CD8-positive, alpha-beta memory T cell (primary cell): ENCODE measurements at places on chromosomes 6 and 20. TPM values are rescaled to one million over a fixed set of nuclear protein-coding genes. Genes with fewer than 3 reads are reported as not detected.

The SAMD5 gene
- not detected for polyA plus RNA-seq

The SIRPB2 gene
- polyA plus RNA-seq = not detected

The CNBD2 gene
- polyA plus RNA-seq = 9.5 TPM

The ID4 gene
- not detected for polyA plus RNA-seq

DNA sequence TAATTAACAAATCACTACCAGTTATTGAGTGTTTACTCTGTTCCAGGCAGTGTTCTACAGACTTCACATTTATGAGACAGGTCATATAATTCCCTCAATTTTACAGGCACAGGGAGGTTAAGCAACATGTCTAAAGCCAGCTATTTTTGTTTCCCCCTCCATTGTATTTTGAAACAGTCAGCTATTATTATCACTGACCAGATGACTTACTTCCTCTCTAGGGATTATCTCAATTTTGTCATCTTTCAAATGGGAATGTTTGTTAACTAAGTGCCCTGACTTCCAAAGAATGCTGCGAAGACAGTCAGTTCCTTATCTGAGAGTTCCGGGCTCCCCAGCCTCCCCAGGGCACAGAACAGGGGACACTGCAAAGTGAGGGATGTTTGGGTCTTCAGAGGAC lies 5.6 kb upstream of the CNPY3 start:
- peaks cover 7% of the 10 kb centered on the region for H3K4me1 ChIP-seq
- H3K27me3 ChIP-seq = no peaks in the 10 kb centered on the region
- no peak for DNase-seq
- peak overlapping the region; percentile 4 for H3K27ac ChIP-seq
- no peak overlapping the region for H3K4me3 ChIP-seq

DNA sequence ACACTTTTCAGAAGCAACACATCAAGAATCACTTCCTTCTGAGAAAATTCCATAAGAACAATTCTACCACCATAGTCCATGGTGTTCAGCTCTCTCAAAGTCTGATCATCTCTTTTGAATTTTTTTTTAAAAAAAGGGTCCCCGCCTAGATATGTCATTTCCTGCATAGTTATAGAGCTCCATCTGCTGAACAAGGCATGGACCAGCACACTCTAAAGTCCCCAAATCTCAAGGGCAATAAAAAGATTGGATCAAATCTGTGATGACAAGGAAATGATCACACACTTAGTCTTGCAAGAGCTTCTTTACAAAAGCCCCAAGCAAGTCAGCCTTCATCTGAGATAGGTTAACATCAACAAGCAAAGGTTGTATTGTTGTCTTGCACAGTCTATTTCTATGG lies 100.7 kb upstream of the STMND1 start:
- no peaks in the 10 kb centered on the region for H3K36me3 ChIP-seq
- H3K4me1 ChIP-seq = no peaks in the 10 kb centered on the region
- H3K27me3 ChIP-seq = peaks cover 5% of the 10 kb centered on the region
- no peak for DNase-seq
- no peak overlapping the region for H3K27ac ChIP-seq

DNA sequence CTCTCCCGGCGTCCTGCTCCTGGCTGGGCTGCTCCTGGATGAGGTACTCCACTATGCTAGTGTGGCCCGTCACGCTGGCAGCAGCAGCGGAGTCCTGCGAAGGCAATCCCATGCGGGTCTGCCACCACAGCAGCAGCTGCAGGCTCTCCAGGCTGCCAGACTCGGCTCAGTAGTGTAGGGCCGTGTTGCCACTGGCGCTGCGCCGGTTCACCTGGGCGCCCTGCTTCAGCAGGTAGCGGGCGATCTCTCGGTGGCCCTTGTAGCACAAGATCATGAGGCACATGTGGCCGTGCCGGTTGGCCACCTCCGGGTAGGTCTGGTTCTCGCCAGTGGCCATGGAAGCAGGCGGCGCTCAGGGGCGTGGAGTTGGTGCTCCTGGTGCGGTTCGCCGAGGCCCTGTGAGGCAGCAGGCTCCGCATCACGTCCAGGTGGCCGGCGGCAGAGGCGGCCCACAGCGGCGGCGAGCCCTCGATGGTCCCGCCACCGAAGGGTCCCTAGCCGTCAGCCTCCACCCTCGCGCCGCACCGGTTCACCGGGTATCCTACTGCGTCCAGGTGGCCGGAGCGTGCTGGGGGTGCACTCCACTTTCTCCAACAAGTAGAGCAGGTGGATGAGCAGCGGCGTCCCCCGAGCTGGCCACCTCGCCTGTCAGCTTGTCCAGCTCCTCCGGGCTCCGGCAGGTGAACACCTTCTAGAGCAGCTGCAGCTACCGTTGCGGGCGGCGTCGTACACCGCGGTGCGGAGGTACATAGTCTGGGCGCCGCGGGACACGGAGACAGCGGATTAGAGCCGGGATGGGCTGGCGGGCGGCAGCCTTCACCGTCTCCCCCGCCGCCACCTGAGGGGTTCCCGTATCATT lies 19.8 kb downstream of the RFPL4B start:
- no peak overlapping the region for H3K27ac ChIP-seq
- H3K36me3 ChIP-seq = no peaks in the 10 kb centered on the region
- no peaks in the 10 kb centered on the region for H3K27me3 ChIP-seq
- no peaks in the 10 kb centered on the region for H3K4me1 ChIP-seq
- DNase-seq = no peak
- H3K4me3 ChIP-seq = no peak overlapping the region

- no peaks in the 10 kb centered on the region for H3K4me1 ChIP-seq
- no peaks in the 10 kb centered on the region for H3K27me3 ChIP-seq
- H3K27ac ChIP-seq = no peak overlapping the region
- no peak for DNase-seq
- no peaks in the 10 kb centered on the region for H3K36me3 ChIP-seq
- no peak overlapping the region for H3K4me3 ChIP-seq
These were observed 93.2 kb upstream of the MAN1A1 start for GRCh38 chr6:119442776-119443184.

DNA sequence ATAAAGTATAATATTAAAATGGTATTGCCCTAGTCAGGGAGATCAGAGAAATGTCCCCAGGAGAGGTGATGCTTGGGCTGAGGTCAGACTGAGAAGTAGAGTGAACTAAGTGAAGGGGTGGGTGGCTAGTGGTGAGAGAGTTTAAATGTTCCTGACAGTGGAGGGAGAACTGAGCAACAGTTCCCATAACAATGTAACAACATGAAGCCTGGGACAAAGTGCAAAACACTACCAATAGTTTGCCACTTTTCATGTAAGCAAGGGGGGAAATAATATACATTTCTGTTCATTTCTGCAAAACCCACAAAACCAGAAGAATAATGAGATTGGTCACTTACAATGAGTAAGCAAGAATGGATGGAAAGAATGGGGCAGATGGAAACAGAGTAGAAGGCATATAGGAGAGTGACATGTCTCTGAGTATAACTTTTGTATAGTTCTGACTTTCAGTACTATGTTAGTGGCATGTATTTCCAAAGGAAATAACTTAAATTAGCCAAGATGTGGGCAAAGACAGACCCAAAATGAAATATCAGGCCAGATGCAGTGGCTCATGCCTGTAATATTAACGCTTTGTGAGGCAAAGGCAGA lies 13.3 kb upstream of the FAXC start:
- DNase-seq = no peak
- H3K4me3 ChIP-seq = no peak overlapping the region
- H3K4me1 ChIP-seq = no peaks in the 10 kb centered on the region
- no peak overlapping the region for H3K27ac ChIP-seq
- H3K36me3 ChIP-seq = no peaks in the 10 kb centered on the region

- peak; percentile 16 for DNase-seq
- no peaks in the 10 kb centered on the region for H3K27me3 ChIP-seq
- H3K4me1 ChIP-seq = no peaks in the 10 kb centered on the region
- no peak overlapping the region for H3K27ac ChIP-seq
- H3K36me3 ChIP-seq = peaks cover 21% of the 10 kb centered on the region
These were observed 12.8 kb downstream of the ESF1 start for GRCh38 chr20:13771853-13772453.

DNA sequence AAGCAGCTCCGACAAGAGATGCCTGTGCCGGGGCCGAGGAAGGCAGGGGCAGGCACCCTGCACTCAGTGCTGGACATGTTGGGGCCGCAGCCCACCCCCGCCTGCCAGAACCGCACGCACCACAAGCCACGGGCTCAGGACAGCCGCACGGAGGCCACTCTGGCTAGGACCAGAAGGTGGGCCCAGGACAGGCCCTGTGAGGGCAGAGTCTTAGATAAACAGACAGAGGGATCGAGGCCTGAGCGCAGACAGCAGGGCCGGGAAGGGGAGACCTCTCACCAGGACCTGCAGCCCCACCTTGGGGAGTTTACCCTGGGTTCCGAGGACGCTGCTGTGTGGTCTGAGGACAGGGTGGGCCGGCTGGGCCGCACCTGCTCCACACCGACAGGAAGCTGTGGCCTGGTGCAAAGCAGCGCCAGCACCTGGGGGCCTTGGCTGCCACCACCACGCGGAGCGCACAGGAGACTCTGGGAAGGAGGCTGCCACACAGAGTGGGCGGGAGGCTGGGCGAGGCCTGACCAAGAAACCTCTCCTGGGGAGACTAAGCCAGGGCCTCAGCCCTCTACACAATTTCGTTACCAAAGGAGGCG lies 32.0 kb downstream of the KCNQ2 start:
- H3K27ac ChIP-seq = no peak overlapping the region
- peaks cover 16% of the 10 kb centered on the region for H3K4me1 ChIP-seq
- H3K27me3 ChIP-seq = no peaks in the 10 kb centered on the region
- no peaks in the 10 kb centered on the region for H3K36me3 ChIP-seq

- H3K4me3 ChIP-seq = no peak overlapping the region
These were observed 61.6 kb upstream of the HS3ST5 start for GRCh38 chr6:114404339-114404955.

DNA sequence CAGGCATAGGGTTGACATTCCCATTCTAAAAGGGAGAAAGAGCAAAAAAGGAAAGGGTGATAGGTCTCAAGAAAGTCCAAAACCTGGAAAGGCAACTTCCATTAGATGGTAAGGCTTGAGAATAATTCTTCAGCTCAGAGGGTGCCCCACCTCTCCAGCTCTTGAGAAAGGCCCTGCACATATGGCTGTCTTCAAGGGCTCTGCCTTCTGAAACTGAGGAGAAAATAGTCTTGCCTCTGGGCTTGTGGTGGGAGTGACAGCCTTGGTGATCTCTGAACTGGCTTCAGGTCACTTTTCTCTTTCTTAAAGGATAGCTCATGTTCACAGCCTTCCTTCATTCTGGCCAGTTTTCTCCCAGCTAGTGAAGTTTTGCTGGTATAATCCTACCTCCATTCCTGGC lies 35.6 kb upstream of the NR2E1 start:
- no peak overlapping the region for H3K4me3 ChIP-seq
- no peaks in the 10 kb centered on the region for H3K36me3 ChIP-seq
- no peak overlapping the region for H3K27ac ChIP-seq
- no peaks in the 10 kb centered on the region for H3K4me1 ChIP-seq
- DNase-seq = no peak
- H3K27me3 ChIP-seq = peaks cover 20% of the 10 kb centered on the region

DNA sequence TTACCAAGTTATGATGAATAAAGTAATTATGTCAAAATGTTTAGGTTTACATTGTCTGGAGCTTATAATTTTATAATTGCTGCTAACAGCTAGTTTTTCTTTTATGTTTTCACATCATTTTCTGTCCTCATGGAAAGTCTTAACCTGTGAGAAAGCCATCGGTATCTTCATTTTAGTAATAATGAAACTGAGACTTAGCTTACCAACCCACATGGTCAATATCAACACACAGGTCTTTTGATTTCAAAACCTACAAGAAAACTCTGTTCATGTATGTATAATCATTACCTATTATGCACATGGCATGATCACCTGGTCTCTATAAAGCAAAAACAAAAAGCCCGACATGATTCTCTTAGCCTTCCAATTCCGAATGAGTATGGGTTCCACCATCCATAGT lies 61.9 kb downstream of the KCNQ5 start:
- DNase-seq = no peak
- no peaks in the 10 kb centered on the region for H3K27me3 ChIP-seq
- no peak overlapping the region for H3K27ac ChIP-seq
- no peak overlapping the region for H3K4me3 ChIP-seq

DNA sequence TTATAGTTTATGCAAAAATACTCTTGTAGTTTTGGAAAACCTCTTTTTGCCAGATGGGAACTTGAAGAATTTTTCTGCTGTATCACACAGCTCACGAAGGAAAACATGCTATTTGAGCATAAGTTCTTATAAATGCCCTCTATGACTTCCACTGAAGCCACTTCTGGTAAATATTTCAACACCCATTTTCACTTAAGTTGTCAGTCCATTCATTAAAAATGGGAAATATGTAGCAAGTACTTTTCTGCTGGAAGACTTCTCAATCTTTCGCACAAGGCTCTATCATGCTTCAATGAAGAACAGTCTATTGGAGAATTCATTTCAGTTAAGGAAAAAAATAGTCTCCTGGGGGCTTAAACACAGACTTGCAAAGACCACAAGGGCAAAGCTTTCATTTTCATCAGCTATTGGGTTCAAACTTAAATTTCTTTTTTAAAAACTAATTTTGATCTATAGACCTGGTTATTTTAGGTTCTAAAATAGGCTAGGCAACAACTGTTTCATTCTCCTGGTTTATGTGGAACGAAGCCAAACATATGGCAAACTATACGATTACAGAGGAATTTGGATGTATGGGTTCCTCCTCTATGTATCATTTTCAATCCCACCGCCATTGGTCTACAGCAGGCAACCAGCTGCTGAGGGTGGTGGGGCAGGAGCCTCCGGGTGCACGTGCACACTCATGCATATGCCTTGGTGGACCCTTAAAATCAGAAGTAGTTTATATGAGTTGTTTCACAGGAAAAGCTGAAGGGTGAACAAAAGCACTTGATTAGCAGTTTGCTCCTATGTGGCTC lies 38.7 kb downstream of the LAMA4 start:
- no peaks in the 10 kb centered on the region for H3K27me3 ChIP-seq
- DNase-seq = no peak
- no peaks in the 10 kb centered on the region for H3K36me3 ChIP-seq
- H3K4me1 ChIP-seq = no peaks in the 10 kb centered on the region

GRCh38 chr6:50836231-50836630 lies 17.6 kb downstream of the TFAP2B start:
- H3K4me1 ChIP-seq = no peaks in the 10 kb centered on the region
- no peaks in the 10 kb centered on the region for H3K36me3 ChIP-seq
- peaks cover 8% of the 10 kb centered on the region for H3K27me3 ChIP-seq
- H3K27ac ChIP-seq = no peak overlapping the region

DNA sequence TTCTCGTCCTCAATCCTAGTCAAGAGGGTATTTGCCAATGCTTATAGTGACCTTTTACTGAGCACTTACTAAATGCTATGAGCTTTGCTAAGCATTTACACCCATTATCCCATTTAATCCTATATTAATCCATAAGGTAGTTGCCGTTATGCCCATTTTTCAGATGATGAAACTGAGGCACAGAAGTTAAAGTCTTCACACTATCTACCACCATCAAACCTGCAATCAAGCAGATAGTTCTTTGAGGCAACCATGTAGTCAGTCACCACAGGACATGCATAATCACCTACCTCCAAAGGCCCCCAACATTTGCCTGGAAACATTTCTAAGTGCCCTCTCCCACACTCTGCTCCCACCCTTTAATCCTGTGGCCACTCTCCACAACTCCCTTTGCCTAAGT lies 149.6 kb downstream of the LY86 start:
- no peak overlapping the region for H3K4me3 ChIP-seq
- no peaks in the 10 kb centered on the region for H3K27me3 ChIP-seq
- H3K36me3 ChIP-seq = no peaks in the 10 kb centered on the region
- no peak for DNase-seq
- H3K27ac ChIP-seq = no peak overlapping the region
- H3K4me1 ChIP-seq = no peaks in the 10 kb centered on the region
